AG09309 (cell line): ENCODE measurements at places on chromosomes 5 and 9.

DNA sequence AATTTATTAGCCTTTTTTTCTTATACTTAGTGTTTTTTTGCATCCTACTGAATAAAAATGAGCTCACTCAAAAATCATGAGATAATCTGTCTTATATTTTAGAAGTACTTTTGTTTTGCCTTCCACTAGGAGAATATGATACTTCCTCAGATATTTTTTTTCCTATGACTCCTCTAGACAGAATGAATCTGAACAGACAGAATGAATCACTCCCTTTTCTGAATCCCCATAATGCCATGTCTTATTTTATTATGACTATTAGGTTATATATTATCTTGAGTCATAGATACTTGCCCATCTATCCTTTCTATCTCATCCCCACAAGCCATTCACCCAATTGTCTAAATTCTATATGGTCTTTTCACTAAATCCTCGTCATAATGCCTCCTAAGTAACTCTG is 134.6 kb downstream of the BRINP1 start:
- no peak for DNase-seq

GRCh38 chr5:74333430-74333829 is 307.1 kb downstream of the ENC1 start:
- DNase-seq, result no peak

GRCh38 chr5:59267033-59267432 is 626.5 kb downstream of the PDE4D start:
- no peak for DNase-seq

DNA sequence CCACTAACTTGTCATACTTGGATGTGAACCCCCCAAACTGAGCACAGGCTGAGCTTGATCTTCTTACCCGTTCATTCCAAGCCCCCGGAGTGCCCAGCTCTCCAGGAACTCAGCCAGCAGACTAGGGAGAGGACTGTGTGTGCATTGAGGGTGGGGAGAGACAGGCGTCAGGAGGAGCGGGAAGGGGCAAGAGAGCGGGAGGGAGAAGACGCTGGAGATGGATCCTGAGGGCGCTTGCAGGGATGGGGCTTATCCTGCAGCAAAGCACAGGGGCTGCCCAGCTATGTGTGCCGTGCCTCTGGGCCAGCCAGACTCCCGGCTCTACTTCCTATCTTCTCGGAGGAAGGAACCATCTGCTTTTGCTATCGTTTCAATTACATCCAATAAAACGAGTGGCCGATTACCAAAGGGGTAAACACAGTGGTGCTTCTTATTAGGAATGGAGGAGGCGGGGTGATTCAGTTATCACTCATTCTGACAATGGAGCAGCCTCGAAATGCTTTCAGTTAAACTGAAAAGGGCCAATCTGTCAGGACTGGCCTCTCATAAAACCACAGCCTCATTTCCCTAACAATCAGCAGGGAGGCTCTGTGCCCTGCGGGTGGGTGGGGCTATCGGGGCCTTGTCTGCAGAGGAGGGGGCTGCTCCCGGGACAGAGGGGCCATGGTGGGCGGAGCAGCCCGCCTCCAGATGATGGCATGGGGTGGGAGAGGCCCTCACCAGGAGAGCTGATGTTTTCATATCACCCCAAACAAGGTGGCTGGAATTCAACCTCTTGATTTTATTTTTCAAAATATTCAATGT is 168.2 kb downstream of the DAB2IP start:
- peak; percentile 20 for DNase-seq

- DNase-seq, result no peak
These were observed 79.2 kb downstream of the LIX1 start for GRCh38 chr5:97063251-97063650.

GRCh38 chr5:114243281-114243971 is 118.4 kb upstream of the KCNN2 start:
- DNase-seq, result no peak

DNA sequence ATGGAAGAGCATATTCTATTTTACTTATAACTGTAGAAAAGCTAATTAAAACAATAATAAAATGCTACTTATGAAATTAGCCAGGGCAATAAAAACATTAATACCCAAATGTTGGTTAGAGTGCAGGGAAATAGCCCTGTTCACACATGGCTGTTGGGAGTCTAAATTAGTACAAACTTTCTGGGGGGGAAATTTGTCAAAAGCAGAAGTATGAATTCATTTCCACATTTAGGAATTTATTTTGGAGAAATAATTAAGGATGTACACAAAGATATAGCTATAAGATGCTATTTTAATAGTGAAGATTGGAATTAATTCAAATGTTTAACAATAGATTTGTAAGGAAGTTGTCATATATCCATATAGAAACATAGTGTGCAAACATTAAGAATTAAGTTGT is 190.5 kb downstream of the SEC61B start:
- DNase-seq, result no peak

GRCh38 chr9:133113163-133113948 is 7.7 kb downstream of the RALGDS start:
- no peak for DNase-seq

- no peak for DNase-seq
These were observed 4.2 kb downstream of the SURF6 start for GRCh38 chr9:133331641-133332380.
